ENCODE measurements at places on chromosomes 5 and 9.

GRCh38 chr5:73935719-73936118, 309.7 kb downstream of the ARHGEF28 start:
- DNase-seq: no peak

DNA sequence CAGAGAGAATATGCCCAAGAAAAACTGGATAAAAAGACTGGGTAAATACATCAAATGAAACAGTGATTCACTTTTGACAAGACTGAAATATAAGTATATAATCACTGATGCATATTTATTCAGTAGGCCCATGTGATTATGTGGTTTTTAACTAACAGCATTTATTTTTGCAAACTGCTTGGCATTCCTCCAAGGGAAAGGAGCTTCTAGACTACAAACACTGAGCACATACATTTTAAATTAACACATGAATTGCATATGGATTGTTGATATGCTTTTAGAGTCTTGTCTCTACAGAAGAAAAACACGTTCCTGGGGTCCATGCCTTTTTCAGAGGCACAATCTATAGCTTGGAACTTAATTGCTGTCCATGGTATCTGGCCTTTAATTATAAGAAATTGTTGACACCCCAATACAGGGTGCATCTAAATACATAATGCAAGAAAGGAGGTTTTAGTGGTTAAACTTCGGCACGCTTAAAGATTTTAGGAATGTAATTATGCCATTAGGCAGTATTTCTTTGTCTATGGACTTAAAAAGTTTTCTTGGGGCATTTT, 6.9 kb upstream of the MEIKIN start:
- no peak for DNase-seq

DNA sequence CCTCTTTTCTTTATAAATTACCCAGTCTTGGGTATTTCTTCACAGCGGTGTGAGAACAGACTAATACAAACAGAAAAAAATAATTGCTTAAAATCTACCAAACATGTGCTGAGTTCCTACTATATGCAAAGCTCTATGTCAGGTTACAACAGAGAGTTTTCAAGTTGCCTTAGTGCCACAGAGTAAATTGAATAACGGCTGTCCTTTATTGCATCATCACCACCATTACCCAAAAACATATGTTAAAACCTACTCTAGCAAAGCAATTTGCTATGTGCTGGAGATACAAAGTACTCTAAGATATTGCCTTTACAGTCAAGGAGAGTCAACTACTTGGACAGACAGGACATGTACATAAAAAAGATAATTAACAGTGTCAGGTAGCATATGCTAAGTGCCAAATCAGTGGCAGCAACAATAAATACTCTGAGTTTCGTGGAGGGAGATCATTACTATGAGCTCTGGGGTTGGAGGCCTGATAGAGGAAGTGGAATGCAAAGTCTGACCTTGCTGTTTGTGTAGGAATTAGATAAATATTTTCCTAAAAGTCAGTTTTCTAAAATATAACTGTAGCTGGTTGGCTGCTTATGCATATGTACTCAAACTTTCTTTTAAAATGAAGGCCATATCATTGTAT, 1058.7 kb upstream of the WWC1 start:
- no peak for DNase-seq

GRCh38 chr9:30239878-30240277, 2144.6 kb upstream of the ACO1 start:
- no peak for DNase-seq
